Fibroblast of upper back skin (primary cell): ENCODE measurements at places on chromosomes 5 and 9.
A peak's percentile ranks its signal among the peaks of the same experiment; 100 is the strongest.

GRCh38 chr9:81565144-81565543 is 124.2 kb downstream of the TLE1 start:
- DNase-seq = no peak

DNA sequence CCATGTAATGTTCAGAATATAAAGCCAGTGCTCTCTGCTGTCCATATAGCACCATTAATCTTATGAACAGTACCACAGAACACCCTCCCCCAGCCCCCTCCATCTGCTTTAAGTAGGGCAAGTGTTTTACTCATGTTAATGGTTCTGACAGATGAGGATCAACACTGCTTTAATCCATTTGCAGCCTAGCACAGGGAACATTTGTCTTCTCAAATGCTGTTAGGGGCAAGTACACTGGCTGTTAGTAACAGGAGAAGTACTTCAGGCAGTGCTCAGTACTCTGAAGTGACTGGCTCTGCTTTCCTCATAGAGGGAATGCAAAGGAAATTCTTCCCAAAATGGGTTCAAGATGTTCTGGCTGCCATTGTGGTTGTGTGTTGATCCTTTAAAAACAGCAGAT is 202.6 kb downstream of the DCP2 start:
- DNase-seq = no peak

- DNase-seq = peak; percentile 94
Measured at GRCh38 chr9:33117306-33117705, 40.8 kb upstream of the SMU1 start.

GRCh38 chr5:124599028-124599973 is 147.1 kb downstream of the ZNF608 start:
- DNase-seq = peak; percentile 40

DNA sequence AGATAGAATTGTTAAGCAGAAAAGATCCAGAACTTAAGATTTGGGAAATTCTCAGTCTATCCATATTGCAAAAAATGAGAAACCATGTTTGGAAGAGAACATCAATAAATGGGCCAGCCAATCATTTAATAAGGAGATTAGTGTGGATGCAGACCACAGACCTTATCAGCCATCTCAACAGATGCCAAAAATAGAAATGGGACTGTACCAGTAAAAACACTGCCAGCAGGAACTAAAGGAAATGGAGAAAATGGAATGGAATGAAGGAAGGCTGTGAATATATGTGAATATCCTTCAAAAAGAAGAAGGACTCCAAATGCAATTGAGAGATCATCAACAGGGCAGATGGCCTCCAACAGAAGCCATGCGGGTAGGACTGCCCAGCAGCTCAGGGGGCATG is 52.7 kb upstream of the ZNF618 start:
- DNase-seq = no peak

DNA sequence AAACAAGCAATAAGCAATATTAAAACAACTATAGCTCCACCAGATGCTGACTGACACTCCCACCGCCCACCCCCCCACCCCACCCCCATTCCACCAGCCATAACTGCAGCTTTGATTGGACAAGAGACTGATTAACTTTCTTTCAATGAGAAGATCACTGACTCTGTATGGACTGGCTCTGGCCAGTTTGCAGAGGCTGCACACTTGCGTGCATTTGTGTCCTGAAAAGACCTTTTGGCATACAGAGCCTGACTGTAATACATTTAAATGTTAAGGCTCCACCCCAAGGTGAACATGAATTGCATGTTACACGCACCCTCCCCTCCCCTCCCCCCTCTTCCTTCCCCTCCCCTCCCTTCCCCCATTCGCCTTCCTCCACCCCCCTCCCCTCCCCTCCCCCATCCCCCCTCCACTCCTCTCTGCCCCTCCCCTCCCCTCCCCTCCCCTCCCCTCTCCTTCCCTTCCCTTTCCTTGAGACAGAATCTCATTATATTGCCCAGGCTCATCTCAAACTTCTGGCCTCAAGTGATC is 31.1 kb downstream of the FGD3 start:
- no peak for DNase-seq
